Tibial nerve (tissue), 4 donors: ENCODE measurements at places on chromosomes 6 and 20.

GRCh38 chr20:39038047-39038446 lies 75.9 kb downstream of the DHX35 start:
- H3K27ac ChIP-seq, result no peak overlapping the region
- no peak overlapping the region for H3K4me3 ChIP-seq
- H3K36me3 ChIP-seq, result peaks cover 6% of the 10 kb centered on the region
- DNase-seq, result no peak
- H3K27me3 ChIP-seq, result no peaks in the 10 kb centered on the region

- H3K4me1 ChIP-seq, result no peaks in the 10 kb centered on the region
- no peak overlapping the region for H3K4me3 ChIP-seq
- no peaks in the 10 kb centered on the region for H3K36me3 ChIP-seq
- no peaks in the 10 kb centered on the region for H3K27me3 ChIP-seq
- DNase-seq, result no peak
Measured at GRCh38 chr6:161561908-161562307, 288.0 kb upstream of the AGPAT4 start.

DNA sequence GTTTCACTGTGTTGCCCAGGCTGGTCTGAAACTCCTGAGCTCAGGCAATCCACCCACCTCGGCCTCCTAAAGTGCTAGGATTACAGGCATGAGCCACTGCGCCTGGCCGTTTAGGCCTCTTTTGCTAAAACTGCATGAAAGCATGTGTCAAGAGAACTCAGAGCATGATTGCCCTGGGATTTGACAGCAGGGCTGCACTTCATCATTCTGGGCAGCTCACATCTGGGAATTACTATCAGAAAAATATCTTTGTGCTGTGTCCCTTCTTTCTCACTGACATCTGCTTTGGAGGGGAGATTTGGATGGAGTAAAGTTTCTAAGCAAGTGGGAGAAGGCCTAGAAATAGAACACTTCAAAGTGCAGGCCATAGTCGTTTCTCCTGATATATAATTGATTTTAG lies 59.6 kb upstream of the EIF2S2 start:
- H3K27me3 ChIP-seq, result no peaks in the 10 kb centered on the region
- DNase-seq, result no peak
- H3K4me1 ChIP-seq, result no peaks in the 10 kb centered on the region

GRCh38 chr6:84249724-84250123 lies 22.3 kb upstream of the CEP162 start:
- no peaks in the 10 kb centered on the region for H3K4me1 ChIP-seq
- DNase-seq, result no peak
- no peak overlapping the region for H3K4me3 ChIP-seq
- no peak overlapping the region for H3K27ac ChIP-seq

DNA sequence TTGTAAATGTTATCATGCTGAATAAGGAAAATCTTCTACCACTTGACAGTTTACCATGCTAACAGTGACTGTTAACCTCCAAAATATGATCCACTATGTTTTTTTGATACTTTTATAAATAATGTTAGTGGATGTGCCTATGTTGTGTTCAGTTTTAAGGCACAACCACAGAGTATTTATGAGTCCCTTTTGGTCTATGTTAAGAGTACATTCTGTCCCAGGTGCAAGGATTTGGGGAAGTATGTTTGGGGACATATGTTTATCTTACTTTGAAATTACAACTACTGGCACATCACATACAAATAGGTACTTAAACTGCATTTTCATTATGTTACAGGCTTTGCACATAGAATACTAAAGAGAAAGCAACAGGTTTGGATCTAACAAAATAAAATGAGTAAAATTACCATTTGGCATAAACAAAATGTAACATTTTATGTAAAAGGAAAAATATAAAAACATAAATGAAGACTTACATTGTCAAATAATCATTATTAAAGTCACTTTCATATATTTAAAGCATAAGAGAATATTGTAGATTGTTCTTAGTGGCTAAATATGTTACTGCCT lies 71.2 kb downstream of the SESN1 start:
- DNase-seq, result no peak
- H3K36me3 ChIP-seq, result no peaks in the 10 kb centered on the region
- H3K27ac ChIP-seq, result peak overlapping the region; percentile 39
- H3K4me3 ChIP-seq, result no peak overlapping the region
- no peaks in the 10 kb centered on the region for H3K4me1 ChIP-seq

DNA sequence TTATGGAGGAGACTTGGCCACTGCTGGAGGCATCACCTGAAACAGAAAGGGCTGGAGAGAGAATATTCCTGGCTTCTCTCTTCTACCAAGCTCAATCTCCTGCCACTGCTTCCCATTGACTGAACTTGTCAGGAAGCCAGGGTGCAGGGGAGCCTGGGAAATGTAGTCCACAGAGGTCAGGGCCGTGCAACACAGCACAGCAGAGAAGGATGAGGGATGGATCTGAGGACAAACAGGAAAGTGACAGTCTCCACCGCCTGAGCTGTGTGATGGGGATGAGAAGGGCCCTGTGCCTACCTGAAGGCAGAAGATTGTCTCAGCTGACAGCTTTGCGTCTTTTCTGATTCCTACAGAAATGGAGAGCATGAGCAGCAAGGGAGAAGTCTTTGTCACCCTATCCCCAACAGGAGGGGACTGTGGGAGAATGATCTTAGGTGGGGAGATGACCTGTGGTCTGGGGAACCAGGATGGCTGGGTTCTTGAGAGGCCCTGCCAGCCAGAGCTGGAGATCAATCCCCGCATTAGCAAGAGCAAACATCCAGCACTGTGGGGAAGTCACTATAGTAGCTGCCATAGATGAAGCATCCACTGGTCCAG lies 114.2 kb downstream of the SNX5 start:
- no peak overlapping the region for H3K27ac ChIP-seq
- H3K4me1 ChIP-seq, result peaks cover 6% of the 10 kb centered on the region
- DNase-seq, result no peak
- no peak overlapping the region for H3K4me3 ChIP-seq
- no peaks in the 10 kb centered on the region for H3K27me3 ChIP-seq
- no peaks in the 10 kb centered on the region for H3K36me3 ChIP-seq

DNA sequence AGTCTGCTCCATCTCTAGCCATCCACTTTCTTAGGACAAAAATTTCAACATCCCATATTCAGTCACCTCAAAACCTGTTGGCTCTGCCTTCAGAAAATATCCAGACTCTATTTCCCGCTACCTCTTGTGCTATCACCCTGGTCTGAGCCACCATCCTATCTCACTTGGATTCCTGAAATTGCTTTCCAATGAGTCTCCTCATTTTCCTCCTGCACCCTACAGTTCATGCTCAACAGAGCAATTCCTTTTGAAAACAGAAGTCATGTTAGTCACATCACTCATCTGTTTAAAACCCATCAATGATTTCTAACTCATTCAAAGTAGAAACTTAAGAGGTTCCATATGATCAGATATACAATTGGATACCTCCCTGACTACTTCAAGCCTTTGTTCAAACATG lies 229.9 kb downstream of the ADGRG6 start:
- H3K27me3 ChIP-seq, result no peaks in the 10 kb centered on the region
- H3K4me1 ChIP-seq, result no peaks in the 10 kb centered on the region
- no peak for DNase-seq

DNA sequence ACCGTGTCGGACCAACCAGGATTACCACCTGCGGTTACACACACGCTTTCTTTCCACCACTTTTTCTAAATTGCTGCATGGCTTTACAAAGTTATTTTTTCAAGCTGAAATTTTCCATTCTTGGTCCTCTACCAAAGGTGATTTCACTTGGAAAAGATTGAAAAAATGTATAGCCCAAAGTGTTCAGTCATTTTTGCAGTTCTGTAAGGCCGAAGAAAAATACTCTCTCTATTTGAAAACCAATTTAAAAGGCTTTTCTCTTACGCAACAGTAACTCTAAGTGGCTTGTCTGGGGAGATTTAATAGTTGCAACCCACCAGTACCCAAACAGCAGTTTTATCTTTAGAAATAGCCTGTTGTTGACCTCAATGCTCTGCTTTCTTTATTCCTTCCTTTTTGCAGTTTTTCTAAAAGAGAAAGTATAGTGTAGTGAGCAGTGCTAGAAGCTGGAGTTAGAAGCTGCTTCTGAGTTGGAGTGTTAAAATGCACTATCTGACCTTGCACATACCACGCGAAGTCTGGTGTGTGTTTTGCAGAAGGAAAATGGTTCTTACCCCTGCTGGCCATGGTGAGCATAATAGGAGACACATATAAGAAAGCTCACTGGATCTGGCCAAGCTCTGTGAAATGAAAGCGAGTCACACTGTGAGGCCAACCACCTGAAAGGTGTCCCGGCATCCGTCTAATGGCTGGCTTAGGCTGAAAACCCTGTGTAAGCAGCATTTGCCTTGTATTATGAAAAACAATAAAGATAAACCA lies 271.6 kb upstream of the PRND start:
- no peaks in the 10 kb centered on the region for H3K4me1 ChIP-seq
- no peaks in the 10 kb centered on the region for H3K27me3 ChIP-seq
- no peaks in the 10 kb centered on the region for H3K36me3 ChIP-seq
- H3K27ac ChIP-seq, result no peak overlapping the region
- no peak for DNase-seq

GRCh38 chr6:43120101-43120763 lies 44.1 kb downstream of the PTK7 start:
- H3K27ac ChIP-seq, result no peak overlapping the region
- H3K4me3 ChIP-seq, result no peak overlapping the region
- DNase-seq, result no peak
- H3K4me1 ChIP-seq, result peaks cover 15% of the 10 kb centered on the region
- peaks cover 4% of the 10 kb centered on the region for H3K27me3 ChIP-seq
- no peaks in the 10 kb centered on the region for H3K36me3 ChIP-seq

- H3K36me3 ChIP-seq, result no peaks in the 10 kb centered on the region
- H3K27me3 ChIP-seq, result no peaks in the 10 kb centered on the region
- no peak for DNase-seq
Measured at GRCh38 chr20:44083220-44083933, 103.6 kb downstream of the JPH2 start.

DNA sequence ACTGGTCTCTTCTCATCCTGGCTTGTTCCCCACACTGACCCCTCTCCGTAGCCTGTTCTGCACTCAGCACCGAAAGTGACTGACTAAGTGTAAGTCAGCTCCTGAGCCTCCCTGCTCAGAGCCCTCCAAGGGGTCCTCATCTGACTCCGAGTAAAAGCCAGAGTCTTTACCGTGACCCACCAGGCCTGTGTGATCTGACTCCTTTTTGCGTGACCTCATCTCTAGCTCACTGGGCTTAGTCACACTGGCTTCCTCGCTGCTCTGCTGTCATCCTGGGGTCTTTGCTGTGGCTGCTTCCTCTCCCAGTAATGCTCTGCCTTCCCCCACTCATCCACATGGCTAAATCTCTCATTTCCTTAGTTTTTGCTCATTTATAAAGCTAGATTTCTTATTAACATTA lies 116.6 kb downstream of the PLCB4 start:
- H3K27me3 ChIP-seq, result no peaks in the 10 kb centered on the region
- no peaks in the 10 kb centered on the region for H3K36me3 ChIP-seq
- H3K4me3 ChIP-seq, result no peak overlapping the region
- H3K4me1 ChIP-seq, result no peaks in the 10 kb centered on the region

- no peak overlapping the region for H3K4me3 ChIP-seq
- no peaks in the 10 kb centered on the region for H3K36me3 ChIP-seq
- H3K4me1 ChIP-seq, result no peaks in the 10 kb centered on the region
- H3K27me3 ChIP-seq, result no peaks in the 10 kb centered on the region
Measured at GRCh38 chr20:10540636-10541493, 105.8 kb downstream of the SLX4IP start.

DNA sequence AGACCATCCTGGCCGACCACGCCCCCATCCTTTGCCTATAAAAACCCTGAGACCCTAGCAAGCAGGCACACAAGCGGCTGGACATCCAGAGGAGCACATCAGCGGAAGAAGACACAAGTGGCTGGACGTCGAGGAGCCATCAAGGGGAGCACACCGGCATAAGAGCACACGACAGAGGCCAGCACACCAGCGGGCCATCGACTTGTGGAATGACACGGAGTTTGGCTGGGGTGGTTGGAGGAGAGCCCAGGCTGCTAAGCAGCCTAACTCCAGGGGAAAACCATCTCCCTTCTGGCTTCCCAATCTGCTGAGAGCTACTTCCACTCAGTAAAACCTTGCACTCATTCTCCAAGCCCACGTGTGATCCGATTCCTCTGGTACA lies 44.8 kb upstream of the BCLAF1 start:
- H3K4me3 ChIP-seq, result no peak overlapping the region
- no peak overlapping the region for H3K27ac ChIP-seq
- DNase-seq, result no peak
- no peaks in the 10 kb centered on the region for H3K4me1 ChIP-seq
- no peaks in the 10 kb centered on the region for H3K36me3 ChIP-seq

DNA sequence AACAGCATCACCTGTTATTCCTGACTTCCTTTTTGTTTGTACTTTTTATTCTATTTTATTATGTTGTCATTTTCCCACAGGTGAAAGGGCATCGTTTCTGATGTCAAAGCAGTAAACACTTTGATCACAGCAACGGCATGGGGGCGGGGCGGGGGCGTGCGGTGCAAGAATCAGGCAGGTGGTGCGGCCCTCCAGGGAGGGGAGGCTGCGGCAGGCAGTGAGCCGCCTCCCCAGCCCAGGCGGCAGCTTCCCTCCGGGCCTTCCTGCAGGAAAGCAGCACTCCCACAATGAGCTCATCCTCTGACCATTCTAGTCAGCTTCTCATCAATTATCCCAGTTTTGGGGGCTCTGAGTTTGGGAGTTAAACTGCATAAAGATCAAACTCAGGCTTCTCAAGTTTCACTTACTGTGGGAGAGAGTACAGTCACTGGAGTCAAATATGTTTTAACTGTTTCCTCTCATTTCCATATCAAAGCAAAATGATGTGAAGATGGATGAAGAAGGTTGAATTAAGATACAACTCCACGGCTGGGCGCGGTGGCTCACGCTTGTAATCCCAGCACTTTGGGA lies 608.4 kb upstream of the AGPAT4 start:
- no peaks in the 10 kb centered on the region for H3K27me3 ChIP-seq
- H3K4me3 ChIP-seq, result no peak overlapping the region
- H3K4me1 ChIP-seq, result no peaks in the 10 kb centered on the region
- H3K36me3 ChIP-seq, result no peaks in the 10 kb centered on the region
- no peak for DNase-seq

- no peaks in the 10 kb centered on the region for H3K36me3 ChIP-seq
- no peak overlapping the region for H3K4me3 ChIP-seq
- H3K27ac ChIP-seq, result no peak overlapping the region
- no peak for DNase-seq
- H3K27me3 ChIP-seq, result no peaks in the 10 kb centered on the region
- no peaks in the 10 kb centered on the region for H3K4me1 ChIP-seq
Measured at GRCh38 chr6:150118203-150118602, 24.6 kb upstream of the PPP1R14C start.

DNA sequence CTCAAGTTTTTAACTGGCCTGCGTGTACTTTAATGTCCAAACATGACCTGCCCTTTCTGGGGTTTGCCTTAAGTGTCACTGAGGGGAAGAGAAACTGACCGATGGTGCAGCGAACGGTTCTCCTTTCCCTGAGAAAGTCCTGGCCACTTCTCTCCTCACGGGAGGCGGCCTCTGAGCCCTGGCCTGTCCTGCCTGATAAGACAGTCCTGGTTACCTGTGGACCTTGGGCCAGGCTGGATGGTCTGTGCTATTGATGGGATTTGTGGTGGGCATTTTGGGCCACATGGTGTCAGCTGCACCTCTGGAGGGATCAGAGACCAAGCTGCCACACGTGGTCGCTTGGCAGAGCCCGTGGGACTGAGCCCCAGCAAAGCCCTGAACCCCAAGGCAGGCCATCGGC lies 11.6 kb upstream of the NTSR1 start:
- H3K27me3 ChIP-seq, result no peaks in the 10 kb centered on the region
- no peaks in the 10 kb centered on the region for H3K36me3 ChIP-seq
- DNase-seq, result no peak
- no peak overlapping the region for H3K27ac ChIP-seq

GRCh38 chr6:56040223-56040622 lies 164.8 kb upstream of the BMP5 start:
- H3K4me1 ChIP-seq, result no peaks in the 10 kb centered on the region
- DNase-seq, result no peak
- no peaks in the 10 kb centered on the region for H3K27me3 ChIP-seq
- H3K27ac ChIP-seq, result no peak overlapping the region
- H3K36me3 ChIP-seq, result no peaks in the 10 kb centered on the region
